Stimulated activated CD8-positive, alpha-beta memory T cell treated with anti-CD3 and anti-CD28 coated beads, Interleukin-4, amount 100 ng/mL, for 4 hours (primary cell): ENCODE measurements at places on chromosomes 13 and 19.

DNA sequence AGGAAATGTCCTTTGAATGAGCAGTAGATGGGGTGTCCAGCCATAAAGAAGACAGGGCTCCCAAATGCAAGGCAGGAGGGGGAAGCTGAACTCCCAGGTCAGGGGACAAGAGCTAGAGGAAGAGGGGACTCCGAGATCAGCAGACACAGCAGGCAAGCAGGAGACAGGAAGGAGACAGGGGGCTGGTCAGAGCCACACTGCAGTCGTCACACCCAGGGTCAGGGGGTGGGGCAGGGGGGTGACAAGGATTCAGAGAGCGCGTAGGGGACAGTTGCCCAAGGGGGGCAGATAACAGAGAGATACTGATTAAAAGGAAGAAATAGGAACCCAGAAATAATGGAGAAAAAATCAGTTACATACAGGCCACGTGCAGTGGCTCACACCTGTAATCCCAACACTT is 3.2 kb downstream of the HSD17B14 start:
- no peak for DNase-seq

GRCh38 chr13:21671620-21672286 is 880 bp downstream of the FGF9 start:
- no peak for DNase-seq

- no peak for DNase-seq
Observed at GRCh38 chr19:5126498-5127223, 157.7 kb downstream of the KDM4B start.

DNA sequence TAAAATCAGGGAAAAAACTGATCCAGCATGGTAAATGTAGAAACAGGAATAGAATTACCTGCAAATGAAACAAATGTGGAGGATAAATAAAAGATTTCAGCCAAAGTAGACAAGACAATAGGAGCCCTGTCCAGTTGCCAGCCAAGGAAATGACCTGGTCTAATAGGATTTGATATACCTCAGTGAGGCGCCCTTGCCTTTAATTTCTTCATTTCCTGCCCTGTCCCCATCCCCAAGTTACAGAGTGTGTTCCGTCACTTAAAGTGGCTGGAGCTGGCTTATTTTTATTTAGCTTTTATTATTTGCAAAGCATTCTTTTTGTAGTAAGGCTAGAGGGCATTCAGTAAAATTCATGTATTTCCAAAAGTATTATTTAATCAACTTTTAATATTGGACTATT is 1022.0 kb downstream of the EFNB2 start:
- no peak for DNase-seq

DNA sequence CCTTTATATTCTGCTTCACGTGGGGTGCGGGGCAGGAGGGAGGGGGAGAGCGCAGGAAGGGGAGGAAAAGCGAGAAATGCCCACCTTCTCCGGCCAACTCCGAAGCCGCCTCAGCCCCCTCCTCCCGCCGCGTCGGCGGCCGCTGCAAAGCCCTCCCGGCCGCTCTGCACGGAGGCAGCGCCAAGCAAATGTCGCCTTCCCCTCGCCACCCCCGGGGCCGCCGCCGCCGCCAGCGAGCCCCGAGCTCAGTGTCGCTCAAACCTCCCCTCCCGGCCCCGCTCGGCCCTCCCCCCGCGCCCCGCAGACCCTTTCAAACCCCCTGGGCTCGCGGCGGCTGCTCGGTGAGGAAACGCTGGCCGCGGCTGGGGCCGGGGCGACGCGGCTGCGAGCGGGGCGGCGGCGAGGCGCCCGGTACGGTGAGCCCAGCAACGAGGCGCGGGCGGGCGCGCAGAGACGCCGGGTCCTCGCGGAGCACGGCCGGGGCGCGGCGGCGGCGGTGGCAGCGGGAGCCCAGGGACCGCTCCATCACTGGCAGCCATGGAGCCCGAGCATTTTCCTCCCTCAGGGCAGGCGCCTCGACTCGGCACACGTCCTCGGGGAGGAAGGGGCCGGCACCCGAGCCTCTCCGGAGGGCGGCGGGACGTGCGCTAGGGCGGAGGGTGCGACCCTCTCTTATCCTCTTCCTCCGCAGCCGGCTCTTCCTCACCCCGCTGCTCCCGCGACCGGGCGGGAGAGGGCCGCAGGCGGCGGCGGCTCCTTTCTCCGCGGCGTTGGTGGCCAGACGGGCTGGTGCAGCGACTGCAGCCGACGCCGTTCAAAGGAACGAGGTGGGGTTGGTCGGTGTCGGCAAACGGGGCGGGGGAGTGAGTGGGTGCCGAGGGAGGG is 463 bp upstream of the TSC22D1 start:
- DNase-seq = peak; percentile 7

DNA sequence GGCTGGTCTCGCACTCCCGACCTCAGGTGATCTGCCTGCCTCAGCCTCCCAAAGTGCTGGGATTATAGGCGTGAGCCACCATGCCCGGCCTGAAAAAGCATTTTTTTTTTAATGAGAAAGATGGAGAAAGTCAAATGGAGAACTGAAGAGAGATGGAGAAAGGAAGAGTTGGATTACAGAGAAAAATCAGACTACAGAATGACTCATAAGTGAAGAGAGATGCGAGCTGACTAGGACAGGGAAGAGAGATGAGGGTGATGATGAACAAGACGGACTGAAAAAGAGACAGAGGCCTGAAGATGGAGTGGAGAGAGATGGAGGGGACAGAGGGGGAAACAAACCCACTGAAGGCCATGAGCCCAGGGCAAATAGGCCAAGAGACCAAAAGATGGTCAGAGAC is 1.5 kb downstream of the DHX34 start:
- DNase-seq = no peak

DNA sequence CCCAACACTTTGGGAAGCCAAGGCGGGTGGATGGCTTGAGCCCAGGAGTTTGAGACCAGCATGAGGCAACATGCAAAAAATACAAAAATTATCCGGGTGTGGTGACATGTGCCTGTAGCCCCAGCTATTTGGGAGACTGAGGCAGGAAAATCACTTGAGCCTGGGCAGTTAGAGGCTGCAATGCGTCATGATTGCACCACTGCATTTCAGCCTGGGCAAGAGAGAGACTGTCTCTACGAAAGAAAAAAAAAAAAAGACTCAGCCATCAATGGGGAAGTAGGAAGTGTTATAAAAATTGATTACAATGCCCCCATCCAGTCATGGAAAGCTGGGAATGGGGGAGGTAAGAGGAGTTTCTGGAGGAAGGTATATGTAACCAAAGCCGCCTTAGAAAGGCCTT is 5.4 kb downstream of the TYK2 start:
- no peak for DNase-seq

DNA sequence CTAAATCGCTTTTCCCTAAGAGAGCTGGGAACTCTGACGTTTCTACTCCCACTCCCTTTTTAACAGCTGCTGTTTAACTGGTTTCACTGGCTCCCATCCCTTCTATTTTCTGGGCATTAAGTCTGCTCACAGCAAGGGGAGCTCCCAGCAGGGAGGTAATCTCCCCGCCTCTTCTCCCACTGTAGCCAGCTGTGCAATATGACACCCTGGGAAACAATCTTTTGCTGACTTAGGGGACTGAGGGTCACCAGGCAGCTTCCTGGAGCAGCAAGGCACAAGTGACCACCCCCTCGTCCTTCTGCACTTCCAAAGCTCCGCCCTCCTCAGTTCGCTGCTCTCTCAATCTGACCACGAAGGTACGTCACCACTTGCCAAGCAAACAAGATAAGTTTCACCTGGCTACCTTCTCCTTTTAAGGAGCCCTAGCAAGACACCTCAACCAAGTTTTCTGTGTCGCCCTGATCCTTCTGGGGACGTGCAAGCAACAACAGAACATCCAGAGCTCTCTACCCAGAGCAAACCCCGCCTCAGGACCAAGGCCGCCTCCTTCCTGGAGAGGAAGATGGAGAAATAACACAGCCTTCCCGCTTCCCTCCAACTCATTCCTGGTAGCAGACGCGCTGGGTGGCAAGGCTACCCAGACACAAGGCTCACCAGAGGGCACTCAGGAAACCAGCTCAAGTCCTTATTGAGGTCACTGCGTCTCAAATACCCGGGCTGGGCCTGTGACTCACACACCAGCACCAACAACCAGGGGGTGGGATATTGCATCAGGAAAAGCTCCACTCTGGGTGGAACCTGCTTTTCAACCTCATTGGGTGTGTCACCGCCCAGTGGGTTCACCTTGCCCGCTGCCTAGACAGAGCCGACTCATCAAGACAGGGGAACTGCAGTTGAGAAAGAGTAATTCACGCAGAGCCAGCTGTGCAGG is 92.4 kb downstream of the STK24 start:
- DNase-seq = peak; percentile 61

DNA sequence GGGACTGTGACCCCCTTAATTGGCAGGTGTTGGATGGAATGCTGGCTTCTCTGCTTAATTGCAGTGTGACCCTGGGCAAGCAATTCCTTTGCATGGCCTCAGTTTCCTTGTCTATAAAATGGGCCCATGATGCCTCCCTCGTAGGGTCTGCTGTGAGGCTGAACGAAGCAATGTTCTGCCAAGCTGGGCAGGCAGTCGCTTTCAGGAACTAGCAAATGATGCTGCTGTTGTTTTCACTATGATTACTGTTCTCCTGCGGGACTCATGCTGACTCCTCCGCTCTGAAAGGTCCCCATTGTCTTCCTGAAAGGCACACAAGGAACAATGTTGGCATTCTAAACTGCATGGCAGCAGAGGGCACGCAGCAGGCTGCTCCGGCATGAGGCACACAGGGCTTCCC is 6.8 kb downstream of the BICRA start:
- no peak for DNase-seq

GRCh38 chr19:30969591-30969990 is 379.6 kb downstream of the TSHZ3 start:
- no peak for DNase-seq

DNA sequence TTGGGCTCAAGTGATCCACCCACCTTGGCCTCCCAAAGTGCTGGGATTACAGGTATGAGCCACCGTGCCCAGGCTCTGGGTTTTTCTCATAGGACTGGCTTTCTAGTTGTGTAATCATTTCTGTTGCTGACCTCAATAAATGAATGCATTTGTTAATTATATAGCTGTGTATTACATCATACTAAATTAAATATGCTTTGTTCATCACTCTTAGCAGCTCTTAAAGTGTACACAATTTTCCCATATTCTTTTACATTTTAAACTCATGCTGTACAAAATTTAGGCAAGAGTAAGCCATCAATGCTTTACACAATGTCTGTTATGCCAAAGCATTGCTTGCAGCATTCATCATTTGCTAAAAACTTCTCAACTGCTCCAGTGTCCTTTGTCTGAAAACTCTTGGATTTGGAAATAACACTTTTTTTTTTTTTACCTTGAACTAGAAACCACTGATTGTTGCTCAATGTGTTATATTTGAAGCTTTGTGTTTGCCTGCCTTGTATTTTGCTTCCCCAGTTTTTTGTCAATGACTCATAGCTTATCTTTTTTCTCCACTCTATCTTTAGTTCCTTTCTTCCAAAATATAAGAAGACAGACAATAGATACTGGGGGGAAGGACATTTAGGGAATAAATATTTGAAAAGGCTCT is 31.4 kb downstream of the CCDC122 start:
- no peak for DNase-seq

- DNase-seq = no peak
Observed at GRCh38 chr19:46872967-46873366, 12.2 kb downstream of the ARHGAP35 start.

- DNase-seq = no peak
Observed at GRCh38 chr19:30375553-30376031, 3.4 kb downstream of the ZNF536 start.

DNA sequence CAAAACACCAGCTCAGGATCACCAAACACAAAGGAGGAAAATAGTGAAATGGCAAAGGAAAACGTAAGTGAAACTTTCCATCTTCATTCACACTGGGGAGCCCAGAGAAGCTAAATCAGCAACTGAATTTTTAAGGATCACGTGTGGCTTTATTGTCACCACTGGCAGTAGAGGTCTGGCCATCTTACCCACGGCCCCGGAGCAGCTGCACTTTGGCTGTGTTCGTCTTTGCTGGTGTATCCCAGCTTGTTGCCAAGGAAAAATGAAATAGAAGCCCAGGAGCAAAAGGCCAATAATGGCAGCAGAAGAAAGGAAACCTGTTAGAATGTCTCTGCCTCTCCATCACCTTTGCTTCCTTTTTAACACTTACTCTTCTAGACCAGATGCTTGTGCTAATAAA is 274.7 kb downstream of the FOXO1 start:
- DNase-seq = no peak

DNA sequence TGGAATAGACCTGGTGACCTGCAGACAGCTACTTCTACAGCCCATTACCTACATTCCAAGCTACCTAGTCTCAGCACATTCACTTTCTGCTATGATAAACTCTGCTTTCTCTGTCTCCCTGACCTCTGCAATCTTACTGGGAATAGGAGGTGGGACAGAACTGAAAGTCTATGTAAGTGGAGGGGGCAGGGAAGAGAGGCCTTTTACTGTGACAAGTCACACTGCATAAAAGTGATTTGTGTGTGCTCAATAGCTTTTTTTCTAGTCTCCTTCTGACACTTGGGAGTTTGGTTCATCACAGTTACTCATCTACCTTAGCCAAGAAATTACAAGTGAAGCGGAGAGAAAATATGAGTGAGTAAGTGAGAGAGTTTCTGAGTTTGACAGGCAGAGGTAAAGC is 322.4 kb downstream of the OLFM4 start:
- no peak for DNase-seq

GRCh38 chr13:92429231-92429630 is 797.4 kb upstream of the GPC6 start:
- no peak for DNase-seq

DNA sequence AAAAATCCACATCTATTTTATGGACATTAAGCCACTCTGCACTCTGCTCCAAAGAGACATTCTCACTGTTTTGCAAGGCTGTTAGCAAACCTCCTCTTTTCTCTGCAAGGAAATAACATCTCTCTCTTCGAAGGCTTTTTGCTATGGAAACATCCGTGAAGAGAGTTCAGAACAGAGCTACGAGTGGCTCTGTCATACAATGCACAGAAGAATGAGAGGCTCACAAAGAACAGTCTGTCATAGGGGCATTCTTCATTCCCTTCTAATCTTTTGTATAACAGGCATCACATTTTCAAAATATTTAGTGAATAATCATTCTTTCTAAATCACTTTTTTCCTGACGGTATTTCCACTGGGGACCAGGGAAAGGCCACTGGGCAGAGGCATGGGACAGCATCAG is 346.1 kb downstream of the IRS2 start:
- DNase-seq = no peak

GRCh38 chr19:53541971-53542370 is 4.0 kb downstream of the ZNF331 start:
- DNase-seq = no peak

- DNase-seq = no peak
Observed at GRCh38 chr13:59823486-59823885, 340.2 kb downstream of the DIAPH3 start.

- no peak for DNase-seq
Observed at GRCh38 chr13:55887561-55887960, 1253.2 kb upstream of the PRR20A start.
